ENCODE measurements at places on chromosomes 2 and 18.
A peak's percentile ranks its signal among the peaks of the same experiment; 100 is the strongest.

DNA sequence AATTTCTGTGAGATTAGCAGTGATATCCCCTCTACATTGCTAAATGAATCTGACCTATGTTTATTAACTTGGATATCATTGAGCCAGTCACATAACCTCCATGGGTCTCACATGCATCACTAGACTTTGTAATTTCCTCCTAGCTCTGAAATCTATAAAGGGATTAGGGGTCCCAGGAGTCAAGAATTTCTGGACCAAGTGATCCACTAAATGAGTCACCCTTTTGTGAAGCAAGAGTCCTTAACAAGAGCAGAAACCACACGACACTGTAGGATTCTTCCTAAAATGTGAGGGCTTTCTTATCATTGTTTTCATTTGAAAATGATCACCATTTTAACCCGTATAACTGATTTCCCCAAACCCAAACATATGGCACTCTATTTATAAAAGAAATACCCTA, 90.3 kb downstream of the DHRS9 start:
- no peak for DNase-seq

DNA sequence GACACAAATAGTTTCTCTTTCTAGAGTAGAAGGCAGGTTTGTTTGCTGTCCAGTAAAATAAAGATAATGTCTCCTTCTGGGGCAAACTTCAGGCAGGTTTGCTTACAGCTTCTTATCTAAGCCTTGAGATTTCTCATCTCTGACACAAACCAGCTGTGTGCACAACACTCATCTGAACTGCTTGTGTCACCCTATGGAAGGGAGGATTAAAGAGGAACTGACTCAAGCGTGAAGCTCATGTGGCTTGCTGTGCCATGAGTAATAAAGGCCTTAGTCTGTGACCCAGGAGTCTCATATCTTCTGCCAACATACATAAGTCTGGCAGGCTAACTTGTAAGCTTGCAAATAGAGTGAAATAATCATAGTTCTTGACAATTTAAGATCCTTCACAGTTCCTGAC, 24.2 kb upstream of the CPO start:
- DNase-seq: peak; percentile 79

- DNase-seq: no peak
Observed at GRCh38 chr18:966759-967576, 62.3 kb downstream of the ADCYAP1 start.

DNA sequence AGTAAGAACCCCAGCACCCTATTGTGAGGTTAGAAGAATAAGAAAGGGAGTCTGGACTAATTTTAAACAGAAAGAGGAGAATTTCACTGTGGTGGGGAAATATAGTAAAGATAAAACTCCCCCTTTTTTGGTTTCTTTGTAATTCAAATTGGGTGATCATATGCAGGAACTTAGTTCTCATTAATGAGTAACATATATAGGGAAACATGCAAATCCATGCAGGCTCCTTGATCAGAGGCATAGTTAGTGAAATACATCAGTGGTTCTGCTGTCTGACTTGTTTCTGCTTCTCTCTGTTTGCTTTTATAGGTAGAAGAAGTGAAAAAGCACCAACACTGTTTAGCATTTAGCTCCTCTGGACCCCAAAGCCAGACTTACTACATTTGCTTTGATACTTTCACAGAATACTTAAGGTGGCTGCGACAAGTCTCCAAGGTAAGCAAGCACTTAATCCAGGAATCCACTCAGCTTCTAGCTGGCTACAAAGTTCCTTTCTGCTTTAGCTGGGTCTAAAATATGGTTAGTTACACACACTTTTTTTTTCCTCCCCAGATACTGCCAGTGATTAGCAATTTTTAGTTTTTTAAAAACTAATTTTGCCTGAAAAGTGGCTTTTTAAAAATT, 123.2 kb downstream of the PHLPP1 start:
- no peak for DNase-seq

DNA sequence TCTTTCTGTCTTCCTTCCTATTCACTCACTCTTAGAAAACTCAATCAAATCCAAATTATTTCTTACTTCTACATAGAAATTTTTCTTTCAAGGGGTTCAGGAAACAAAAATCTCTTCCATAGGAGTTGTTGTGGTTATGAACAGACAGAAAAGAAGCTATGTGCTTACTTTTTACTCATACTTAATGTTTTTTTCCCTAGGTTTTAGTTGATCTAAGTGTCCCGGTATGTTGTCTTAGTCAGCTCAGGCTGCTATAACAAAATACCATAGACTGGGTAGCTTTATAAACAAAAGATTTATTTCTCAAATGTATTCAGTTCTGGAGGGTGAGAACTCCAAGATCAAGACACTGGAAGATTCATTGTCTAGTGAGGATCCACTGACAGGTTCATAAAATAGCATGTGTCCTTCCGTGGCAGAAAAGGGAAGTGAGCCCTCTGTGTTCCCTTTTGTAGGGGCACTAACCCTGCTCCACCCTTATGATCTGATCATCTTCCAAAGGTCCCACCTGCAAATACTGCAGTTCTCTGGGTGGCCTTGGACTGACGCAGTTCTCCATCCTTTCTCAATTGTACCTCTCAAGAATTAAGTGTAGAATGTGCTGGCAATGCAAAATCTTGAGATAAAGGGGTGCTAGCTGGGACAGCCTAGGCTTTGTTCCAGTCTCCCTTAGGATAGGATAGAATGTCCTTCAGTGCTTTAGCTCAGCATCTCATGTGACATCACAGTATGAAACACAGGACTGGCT, 14.4 kb upstream of the VRK2 start:
- peak; percentile 10 for DNase-seq

GRCh38 chr18:2146092-2146491, 425.2 kb downstream of the METTL4 start:
- DNase-seq: no peak

GRCh38 chr2:33469238-33469637, 7.2 kb upstream of the RASGRP3 start:
- no peak for DNase-seq

DNA sequence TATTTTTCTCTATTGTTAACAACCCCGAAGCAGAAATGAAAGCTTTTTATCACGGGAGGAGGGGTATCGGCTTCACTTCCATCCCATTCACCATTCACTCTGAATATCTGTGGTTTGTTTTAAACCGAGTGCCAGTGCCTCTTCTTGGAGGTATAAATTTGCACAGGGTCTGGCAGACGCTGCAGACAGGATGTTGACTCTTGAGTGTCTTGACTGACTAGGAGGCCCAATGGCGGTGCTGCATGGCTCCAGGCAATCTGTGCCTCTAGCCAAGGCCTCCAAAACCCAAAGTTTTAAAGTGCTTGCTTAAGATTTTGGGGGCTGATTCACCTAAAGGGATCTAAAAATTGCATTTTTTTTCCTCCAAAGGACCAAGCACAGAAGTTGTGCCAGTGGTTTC, 183.8 kb downstream of the LTBP1 start:
- DNase-seq: no peak

DNA sequence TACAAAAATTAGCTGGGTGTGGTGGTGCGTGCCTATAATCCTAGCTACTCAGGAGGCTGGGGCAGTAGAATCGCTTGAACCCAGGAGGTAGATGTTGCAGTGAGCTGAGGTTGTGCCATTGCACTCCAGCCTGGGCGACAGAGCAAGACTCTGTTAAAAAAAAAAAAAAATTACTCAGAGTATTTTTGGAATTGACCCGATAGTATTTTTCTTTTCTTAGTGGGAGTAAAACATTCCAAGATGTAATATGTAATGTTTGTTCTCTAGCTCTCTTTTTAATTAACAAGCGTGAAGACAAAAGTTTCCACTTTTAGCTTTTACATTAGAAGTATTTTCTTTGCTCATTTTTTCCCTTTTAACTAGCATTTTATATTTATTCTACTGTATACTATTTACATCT, 12.0 kb upstream of the TMEM18 start:
- no peak for DNase-seq

DNA sequence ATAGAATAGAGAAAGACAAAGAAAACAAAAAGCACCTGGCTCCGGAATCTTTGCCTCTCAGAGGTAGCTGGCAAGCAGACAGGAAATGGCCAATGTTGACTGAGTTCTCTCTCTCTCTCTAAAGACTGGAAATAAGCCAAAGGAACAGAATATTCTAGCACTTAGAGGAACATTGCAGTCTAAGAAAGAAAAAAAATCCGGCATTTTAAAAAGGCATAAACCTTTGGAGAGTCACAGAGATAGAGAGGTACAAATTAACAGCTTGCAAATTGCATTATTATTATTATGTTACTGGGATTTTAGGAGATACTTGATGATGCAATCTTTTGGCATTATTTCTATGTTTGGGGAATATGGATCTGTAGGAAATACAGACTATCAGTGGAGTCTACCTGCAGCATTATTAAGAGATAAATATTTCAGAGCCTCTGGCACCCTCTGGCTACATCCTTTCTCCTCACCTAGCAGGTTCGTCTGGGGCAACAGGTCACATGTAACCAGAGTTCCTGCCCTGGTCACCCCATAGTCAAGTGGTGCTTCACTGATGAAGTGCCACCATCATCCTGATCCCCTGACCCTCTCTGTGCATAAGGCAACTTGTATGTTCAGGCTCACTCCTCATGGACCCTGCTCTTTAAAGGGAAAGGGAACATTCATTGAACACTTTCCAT, 318.9 kb upstream of the ACVR2A start:
- DNase-seq: no peak

DNA sequence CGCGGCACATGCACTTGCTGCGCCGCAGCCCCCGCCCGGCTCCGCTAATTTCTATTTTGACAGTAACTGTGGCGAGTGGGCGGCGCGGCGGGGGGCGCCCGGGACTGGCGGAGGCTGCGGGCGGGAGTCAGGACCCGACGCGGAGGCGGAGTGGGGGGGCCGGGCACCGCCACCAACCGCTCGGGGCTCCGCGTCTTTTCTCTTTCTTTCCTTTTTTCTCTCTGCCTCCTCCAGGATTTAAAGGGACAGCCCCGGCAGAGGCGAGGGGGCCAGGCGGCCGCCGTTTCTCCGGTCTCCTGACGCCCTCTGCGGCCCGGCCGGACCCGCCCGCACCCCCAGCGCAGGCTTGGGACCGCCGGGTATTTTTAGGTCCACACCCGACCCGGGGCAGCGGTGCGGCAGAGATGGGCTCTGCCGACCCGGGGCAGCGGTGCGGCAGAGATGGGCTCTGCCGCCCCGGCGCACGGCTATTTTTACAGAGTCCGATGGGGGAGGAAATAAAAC, 460 bp upstream of the ZBTB7C start:
- no peak for DNase-seq

- DNase-seq: no peak
Observed at GRCh38 chr18:74940856-74941255, 268.1 kb downstream of the PTGR3 start.

GRCh38 chr2:113200736-113201490, 27.1 kb downstream of the PSD4 start:
- DNase-seq: no peak

DNA sequence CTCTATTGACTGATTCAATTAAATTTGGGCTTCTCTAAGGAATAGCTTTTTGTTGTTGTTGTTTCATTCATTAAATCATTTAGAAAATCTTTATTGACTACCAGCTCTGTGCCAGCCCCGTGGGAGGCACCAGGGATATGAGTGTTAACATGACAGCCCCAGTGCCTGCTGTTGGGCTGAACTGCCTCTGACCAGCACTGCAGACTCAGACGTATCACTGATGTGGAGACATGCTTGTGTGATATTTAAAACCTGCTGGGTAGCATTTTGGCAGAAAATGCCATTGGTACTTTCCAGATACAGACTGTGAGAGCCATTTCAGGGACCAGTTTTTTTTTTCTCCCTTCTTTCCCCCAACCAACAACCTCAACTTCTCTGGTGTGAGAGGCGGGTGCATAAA, 38.6 kb upstream of the KCNF1 start:
- DNase-seq: no peak

DNA sequence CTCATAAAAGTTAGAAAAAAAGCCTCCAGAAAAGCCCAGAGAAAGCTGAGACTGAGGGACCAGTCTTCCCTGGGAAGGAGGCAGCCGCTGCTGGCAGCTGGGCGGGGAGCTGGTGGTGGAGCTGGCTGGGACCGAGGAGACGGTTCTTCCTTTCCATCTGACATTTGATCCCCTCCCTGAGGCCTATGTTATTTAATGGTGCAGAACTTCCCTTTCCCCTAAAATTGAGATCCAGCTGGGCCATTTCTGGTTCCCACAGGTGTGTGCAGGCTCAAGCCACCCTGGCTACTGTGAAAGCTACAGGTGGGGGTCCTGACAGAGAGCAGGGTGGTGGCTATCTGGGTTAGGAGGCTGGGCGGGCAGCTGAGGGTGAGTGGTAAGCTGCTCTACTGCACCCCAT, 81.5 kb upstream of the FZD7 start:
- DNase-seq: no peak

- peak; percentile 38 for DNase-seq
Observed at GRCh38 chr18:39701055-39701783, 2135.6 kb upstream of the CELF4 start.

- DNase-seq: no peak
Observed at GRCh38 chr2:103788389-103788788, 1026.6 kb downstream of the TMEM182 start.

GRCh38 chr2:61014763-61015162, 2.8 kb upstream of the PEX13 start:
- DNase-seq: peak; percentile 5

- DNase-seq: no peak
Observed at GRCh38 chr2:6222296-6222695, 530.1 kb downstream of the SOX11 start.

- no peak for DNase-seq
Observed at GRCh38 chr2:9178110-9178903, 28.3 kb upstream of the ASAP2 start.

DNA sequence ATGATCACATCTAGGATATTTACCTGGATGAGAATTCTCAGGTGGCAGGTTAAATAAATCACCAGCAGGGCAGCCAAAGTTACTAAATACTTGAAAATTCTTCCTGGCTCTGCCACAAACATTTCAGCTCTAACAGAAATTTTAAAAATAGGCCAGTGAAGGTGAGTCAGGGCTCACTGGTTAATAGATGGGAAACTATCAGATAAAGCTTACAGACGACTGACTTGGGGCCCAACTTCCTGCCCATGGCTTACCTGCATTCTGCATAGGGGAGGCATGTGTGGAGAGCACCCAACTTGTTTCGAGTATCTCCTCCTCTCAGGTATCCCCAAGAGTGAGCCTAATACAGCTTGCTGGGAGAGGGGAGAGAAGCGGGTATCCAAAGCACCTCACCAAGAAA, 57.8 kb downstream of the SPRED2 start:
- DNase-seq: no peak

GRCh38 chr18:34223893-34224422, 755 bp downstream of the NOL4 start:
- DNase-seq: no peak

DNA sequence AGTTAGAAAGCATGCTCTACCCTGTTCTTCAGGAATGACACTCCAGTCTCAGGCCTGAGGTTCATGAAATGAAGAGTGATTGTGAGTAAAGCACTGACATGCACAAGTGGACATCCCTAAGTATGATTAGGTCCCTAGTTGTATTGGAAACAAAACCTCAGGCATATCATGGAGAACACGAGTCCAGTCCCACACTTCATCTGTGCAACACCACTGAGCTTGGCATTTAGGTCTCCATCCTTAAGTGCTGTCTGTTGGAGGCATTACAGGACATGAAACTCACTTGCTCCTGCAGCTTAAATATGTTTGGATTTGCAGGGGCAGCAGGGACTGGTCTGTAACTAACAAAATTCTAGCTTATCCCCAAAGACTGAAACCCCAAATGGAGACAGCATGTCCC, 250.3 kb upstream of the KLHL29 start:
- no peak for DNase-seq

- no peak for DNase-seq
Observed at GRCh38 chr2:15311926-15312325, 249.2 kb downstream of the NBAS start.

GRCh38 chr18:13175266-13175665, 43.3 kb upstream of the LDLRAD4 start:
- no peak for DNase-seq

Data from AG10803 (cell line).